ENCODE measurements at places on chromosomes 2 and 18.

- DNase-seq, result no peak
These were observed 71.8 kb downstream of the B3GNT2 start for GRCh38 chr2:62267696-62268095.

- no peak for DNase-seq
These were observed 214.1 kb downstream of the RDH14 start for GRCh38 chr2:18346344-18346743.

GRCh38 chr2:156486147-156486546 is 50.0 kb downstream of the GPD2 start:
- DNase-seq, result no peak

GRCh38 chr2:75047189-75047991 is 88.9 kb downstream of the POLE4 start:
- no peak for DNase-seq

DNA sequence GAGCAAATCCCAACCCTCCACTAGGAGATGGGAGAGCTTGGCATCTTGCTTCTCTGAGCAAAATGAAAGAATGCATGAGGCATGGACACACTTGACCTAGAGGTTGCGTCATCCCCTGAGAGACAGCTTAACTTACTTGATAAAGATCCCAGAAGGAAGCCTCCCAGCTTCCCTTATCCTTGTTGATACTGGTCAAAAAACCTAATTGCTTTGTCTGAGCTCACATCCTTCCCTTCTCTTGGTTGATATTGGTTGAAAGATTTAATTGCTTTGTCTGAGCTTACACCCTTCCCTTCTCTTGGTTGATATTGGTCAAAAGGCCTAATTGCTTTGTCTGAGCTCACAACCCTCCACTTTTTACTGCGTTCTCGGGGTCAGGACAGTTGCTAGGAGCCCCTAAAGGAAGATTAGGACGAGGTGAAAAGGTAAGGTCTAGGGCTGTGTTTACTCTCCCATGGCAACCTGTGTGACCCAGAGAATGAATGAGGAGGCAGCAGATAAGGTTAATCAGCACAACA is 12.2 kb upstream of the BOD1L2 start:
- DNase-seq, result no peak

GRCh38 chr2:225056330-225057073 is 14.2 kb upstream of the DOCK10 start:
- DNase-seq, result no peak

DNA sequence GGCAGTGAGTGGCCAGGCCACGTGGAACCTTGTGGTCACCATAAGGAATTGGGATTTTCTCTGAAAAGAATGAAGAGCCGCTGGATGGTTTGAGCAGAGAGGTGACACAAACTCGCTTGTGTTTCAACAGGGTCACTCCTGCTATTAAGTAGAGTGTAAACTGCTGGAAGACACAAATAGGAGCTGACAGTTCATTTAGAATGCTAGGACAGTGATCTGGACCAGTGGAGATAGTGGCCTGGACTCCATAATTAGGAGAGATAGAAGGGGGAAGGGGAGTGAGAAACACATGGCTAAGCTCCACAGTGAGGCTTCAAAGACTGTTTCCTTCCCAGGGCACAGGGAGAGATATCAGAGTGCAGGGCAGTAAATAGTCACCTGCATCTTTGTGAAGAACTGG is 381.1 kb upstream of the ST6GAL2 start:
- no peak for DNase-seq

DNA sequence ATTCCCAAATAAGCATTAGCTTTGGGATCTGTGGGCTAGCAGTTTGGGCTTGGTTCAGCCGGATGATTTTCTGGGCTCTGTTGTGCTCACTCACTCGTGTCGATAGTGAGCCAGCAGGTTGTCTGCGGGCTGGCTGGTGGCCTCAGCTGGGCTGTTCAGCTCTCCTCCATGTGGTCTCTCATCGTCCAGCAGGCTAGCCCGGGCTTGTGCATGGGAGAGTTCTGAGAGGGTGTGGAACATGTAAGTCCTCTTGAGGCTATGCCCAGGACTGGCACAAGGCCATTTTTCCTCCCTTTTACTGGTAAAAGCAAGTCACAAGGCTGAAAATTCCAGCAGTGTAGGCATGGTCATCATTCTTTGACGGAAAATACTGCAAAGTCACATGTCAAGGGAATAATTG is 38.5 kb downstream of the NTSR2 start:
- no peak for DNase-seq

DNA sequence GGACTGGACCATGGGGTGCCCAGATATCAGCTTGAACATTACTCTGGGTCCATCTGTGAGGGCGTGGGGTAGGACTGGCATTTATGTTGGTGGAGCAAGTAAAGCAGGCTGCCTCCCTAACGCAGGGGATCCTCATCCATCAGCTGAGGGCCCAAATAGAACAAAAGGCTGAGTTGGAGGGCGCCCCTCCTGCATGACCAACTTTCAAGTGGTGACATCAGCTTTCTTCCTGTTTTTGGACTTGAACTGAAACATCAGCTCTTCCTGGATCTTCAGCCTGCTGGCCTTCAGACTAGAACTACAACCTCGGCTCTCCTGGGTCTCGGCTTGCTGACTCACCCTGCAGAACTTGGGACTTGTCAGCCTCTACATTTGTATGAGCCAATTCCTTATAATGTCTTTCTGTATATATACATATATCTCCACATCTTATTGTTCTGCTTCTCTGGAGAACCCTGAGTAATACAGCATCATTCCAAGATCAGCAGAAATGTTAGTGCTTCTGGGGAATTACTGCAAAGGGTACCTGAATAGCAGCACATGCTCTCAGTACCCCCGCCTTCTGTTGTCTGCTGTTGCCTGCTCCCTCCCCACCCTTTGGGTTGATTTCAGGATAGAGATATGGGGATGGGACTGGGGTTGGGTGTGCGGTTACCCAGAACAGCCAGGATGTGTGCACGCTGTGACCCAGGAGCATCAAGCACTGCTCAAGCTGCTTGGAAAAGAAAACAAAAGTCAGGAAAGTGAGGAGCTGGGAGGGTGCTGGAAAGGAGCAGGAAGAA is 20.0 kb downstream of the TMEM127 start:
- no peak for DNase-seq

GRCh38 chr18:31297248-31297647 is 20.7 kb upstream of the DSG1 start:
- no peak for DNase-seq

DNA sequence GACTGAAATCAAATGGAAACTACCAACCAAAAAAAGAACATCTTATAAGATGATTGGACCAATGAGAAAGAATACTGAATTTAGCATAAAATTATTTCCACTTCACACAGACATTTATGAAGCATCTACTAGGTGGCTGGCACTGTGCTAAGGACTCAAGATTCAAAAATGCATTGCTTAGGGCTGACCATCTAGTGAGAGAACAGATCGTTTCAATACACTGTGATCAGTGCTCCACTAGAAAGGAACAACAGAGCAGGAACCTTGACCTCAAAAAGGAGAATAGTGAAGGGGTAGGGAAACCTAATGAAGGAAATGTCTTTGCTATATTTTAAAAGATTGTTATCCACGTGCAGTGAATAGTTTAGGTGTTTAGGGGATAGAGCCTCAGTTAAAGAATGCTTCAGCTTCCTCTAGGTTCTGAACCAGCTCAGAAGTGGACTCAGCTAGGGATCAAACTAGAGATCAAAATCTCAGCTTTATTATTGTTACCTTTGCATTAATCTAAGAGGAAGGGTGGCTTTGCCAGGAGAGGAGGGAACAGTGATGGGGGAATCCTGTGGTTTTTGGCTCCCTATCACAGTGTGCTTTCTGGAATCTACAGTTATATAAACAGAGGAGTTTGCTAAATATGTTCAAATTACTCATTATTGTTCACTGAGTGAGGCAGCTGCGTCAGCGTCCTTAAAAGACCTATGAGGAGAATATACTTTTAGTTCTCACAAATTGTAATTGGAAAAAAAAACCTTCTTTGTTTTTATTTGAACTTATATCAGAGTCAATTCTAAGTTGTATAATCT is 16.2 kb upstream of the BBS5 start:
- DNase-seq, result peak; percentile 71

GRCh38 chr2:191202209-191202721 is 42.9 kb upstream of the MYO1B start:
- peak; percentile 29 for DNase-seq

DNA sequence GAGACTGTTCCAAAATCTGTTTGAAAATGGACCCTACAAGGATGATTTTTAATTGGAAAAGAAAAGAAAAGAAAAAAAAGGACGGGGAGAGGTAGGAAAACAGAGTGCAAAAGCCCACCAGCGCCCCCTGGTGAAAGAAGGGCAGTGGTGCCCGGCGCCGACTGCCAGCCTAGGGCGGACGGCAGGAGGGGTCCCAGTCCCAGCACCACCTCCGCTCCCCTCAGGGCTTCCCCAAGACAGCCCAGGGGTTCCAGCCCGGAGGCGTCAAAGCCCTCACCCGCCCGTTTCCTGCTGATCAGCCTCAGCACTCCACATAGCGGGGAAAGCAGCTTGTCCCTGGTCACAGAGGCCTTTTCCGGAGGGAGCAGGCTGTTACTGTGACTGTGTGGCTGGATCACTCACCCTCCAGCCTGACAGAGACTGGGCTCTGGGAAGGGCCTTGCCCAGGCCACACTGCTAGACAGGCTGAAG is 213.9 kb downstream of the TFCP2L1 start:
- no peak for DNase-seq
